ENCODE measurements at places on chromosomes 1 and 21.
A peak's percentile ranks its signal among the peaks of the same experiment; 100 is the strongest.

DNA sequence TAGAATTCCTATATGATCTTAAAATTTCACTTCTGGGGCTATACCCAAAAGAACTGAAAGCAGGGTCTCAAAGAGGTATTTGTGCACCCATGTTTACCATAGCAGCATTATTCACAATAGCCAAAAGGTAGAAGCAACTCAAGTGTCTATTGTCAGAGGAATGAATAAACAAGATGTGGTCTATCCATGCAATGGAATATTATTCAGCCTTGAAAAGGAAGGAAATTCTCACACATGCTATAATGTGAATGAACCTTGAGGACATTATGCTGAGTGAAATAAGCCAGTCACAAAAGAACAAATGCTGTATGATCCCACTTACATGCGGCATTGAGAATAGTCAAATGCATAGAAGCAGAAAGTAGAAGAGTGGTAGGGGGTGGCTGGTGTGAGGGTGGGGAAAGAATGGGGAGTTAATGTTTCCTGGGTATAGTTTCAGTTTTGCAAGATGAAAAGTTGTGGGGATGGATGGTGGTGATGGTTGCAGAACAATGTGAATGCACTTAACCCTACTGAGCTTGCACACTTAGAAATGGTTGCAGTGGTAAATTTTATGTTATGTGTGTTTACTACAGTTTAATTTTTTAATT lies 122.4 kb downstream of the TOMM20 start:
- no peak for DNase-seq

- no peak for DNase-seq
Measured at GRCh38 chr1:236836157-236836556, 41.1 kb downstream of the MTR start.

GRCh38 chr1:8674912-8675311 lies 142.5 kb downstream of the RERE start:
- DNase-seq = no peak

DNA sequence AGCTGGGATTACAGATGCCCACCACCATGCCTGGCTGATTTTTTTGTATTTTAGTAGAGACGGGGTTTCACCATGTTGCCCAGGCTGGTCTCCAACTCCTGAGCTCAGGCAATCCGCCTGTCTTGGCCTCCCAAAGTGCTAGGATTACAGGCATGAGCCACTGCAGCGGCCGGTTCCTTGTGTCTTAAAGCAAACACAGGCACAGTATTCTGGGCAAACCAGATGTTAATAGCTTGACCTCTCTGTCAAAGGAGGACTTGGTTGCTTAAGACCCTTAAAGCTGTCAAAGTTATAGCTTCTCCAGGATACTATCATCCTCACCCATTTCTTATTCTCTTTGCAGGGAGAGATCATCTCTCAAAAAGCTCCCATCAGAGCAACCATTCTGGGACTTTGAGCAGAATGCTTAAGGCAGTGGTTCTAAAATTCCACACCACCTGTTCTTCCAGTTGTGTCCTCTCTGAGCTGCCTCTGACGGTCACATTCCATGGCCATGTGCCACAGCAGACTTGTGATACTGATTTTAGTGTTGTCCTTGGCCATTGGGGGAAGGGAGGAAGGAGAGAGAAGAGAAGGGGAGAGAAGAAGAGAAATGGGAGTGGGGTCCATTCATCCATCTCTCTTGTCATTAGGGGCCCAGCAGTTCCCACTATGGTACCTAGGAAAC lies 81.8 kb downstream of the PBX1 start:
- DNase-seq = no peak

DNA sequence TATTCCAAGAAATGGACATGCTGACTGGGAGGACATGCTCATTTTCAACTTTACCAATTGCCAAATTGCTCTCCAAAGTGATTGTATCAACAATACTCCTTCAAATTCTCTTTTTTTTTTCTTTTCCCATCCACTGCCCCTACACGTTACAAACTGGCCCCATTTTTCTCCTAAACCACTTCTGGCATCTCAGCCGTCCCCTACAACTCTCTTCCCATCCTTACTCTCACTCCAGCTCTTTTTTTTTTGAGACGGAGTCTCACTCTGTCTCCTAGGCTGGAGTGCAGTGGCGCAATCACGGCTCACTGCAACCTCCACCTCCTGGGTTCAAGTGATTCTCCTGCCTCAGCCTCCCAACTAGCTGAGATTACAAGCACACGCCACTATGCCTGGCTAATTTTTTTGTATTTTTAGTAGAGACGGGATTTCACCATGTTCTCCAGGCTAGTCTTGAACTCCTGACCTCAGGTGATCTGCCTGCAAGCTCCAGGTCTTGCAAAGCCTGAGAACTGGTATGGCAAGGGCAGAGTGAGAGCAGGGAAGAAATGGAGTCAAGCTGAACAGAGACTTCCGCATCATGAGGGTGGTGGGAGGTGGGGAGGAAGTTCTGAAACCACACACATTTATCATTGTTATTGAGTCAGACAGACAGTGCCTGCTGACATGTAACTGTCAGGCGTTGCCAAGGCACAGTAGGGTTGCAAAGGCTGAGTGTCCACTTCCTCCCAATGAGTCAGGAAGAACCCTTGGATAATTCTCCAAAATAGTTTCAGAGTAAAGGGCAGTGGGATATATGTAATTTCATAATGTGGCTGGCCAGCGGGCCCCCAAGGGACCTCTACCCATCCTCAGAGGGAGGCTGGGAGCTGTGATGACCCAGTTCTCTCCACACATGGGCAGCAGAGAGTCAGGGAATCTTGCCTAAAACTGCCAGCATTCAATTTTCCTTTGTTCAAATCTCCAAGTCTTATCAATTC lies 17.4 kb downstream of the CELA3A start:
- DNase-seq = no peak

GRCh38 chr1:175600721-175601440 lies 142.5 kb downstream of the TNR start:
- no peak for DNase-seq

- DNase-seq = no peak
Measured at GRCh38 chr1:9901148-9902059, 8.7 kb downstream of the CTNNBIP1 start.

GRCh38 chr1:64323054-64323453 lies 119.6 kb downstream of the UBE2U start:
- DNase-seq = no peak

GRCh38 chr1:43238085-43238484 lies 31.7 kb upstream of the TMEM125 start:
- peak; percentile 52 for DNase-seq

- no peak for DNase-seq
Measured at GRCh38 chr1:153349363-153350320, 1.0 kb upstream of the PGLYRP4 start.

GRCh38 chr1:25430967-25431881 lies 527 bp downstream of the MACO1 start:
- DNase-seq = peak; percentile 58

GRCh38 chr1:159315381-159315780 lies 13.2 kb downstream of the FCER1A start:
- no peak for DNase-seq
